ENCODE measurements at places on chromosomes 4 and X. TPM values are rescaled to one million over a fixed set of nuclear protein-coding genes. Genes with fewer than 3 reads are reported as not detected.

PPP1R2C gene
- total RNA-seq: not detected

ERAS gene
- not detected for total RNA-seq

CLCN4 gene
- total RNA-seq: 3.7 TPM

GTPBP6 gene
- 42.8 TPM for total RNA-seq

GAGE12H gene
- total RNA-seq: not detected

PABPC1L2A gene
- total RNA-seq: 0.31 TPM

AVPR2 gene
- not detected for total RNA-seq

ARSJ gene
- 0.35 TPM for total RNA-seq

UGT2B15 gene
- not detected for total RNA-seq

TXK gene
- total RNA-seq: 0.48 TPM

MAGEB4 gene
- total RNA-seq: not detected

SHROOM4 gene
- 14.8 TPM for total RNA-seq

SLIT2 gene
- 5.4 TPM for total RNA-seq

F8A3 gene
- total RNA-seq: 6.2 TPM

TBC1D14 gene
- total RNA-seq: 42.5 TPM

MAGEB17 gene
- 0.44 TPM for total RNA-seq

KCND1 gene
- total RNA-seq: 3.7 TPM

KIAA1210 gene
- total RNA-seq: not detected

GUCY1B1 gene
- total RNA-seq: 3.4 TPM

GYPB gene
- total RNA-seq: 6.8 TPM

AFF2 gene
- 3.7 TPM for total RNA-seq

TEX13C gene
- total RNA-seq: not detected

CABS1 gene
- total RNA-seq: 2.5 TPM
